ENCODE measurements at places on chromosomes 6 and 20.
A peak's percentile ranks its signal among the peaks of the same experiment; 100 is the strongest.

DNA sequence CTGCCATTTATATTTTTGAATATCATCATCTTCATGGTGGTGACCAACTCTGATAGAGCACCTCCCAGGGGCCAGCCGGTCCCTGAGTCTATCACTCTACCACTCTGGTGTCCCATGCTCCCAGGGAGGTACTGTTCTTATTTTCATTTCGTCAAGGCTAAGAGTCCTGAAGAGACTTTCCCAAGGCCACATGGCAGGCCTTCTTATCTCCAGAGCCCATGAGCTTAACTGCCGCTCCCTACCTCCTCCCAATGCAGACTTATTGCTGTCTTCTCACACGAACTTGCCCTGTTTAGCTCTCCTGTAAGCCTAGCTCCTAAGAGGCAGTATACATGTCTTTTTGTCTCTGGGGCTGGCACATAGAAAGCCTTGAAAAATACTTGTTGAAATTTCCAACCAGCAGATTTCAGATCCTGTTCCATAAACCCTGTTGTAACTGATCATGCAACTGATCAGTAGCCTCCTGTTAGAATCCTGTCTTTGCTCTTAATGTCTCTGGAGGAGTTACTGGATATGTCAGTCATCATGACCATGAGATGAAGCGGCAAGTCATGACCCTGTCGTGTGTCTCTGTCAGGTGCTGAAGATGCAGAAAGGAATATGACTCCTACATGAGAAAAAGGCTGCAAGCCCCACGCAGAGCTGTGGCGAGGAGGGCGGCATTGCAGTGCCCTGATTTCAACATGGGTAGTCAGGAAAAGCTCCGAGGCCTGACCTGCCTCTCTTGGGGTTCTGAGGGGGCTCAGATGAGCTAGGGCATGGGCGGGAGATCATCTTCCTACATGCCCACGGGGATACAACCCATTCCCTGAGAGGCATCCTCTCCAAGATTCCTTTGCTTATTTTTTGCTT, 60.0 kb downstream of the TTI1 start:
- DNase-seq = no peak

DNA sequence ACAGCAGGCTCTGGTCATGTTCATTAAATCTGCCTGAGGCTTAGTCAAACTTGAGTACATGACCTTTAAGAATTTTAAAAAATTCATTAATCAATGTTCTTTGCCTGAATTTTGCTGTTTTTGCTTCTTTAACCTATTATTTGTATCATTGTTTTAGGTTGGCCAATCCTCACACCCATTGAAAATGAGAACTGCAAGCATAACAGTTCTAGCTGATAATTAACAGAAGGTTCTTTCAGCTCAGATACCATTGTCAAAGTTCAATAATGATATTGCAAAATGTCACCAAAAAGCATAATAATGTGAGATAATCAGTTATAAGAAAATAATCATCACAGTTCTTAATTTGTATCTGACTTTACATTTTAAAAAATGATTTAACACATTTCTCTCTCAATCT, 583.1 kb downstream of the TFAP2A start:
- DNase-seq = no peak

DNA sequence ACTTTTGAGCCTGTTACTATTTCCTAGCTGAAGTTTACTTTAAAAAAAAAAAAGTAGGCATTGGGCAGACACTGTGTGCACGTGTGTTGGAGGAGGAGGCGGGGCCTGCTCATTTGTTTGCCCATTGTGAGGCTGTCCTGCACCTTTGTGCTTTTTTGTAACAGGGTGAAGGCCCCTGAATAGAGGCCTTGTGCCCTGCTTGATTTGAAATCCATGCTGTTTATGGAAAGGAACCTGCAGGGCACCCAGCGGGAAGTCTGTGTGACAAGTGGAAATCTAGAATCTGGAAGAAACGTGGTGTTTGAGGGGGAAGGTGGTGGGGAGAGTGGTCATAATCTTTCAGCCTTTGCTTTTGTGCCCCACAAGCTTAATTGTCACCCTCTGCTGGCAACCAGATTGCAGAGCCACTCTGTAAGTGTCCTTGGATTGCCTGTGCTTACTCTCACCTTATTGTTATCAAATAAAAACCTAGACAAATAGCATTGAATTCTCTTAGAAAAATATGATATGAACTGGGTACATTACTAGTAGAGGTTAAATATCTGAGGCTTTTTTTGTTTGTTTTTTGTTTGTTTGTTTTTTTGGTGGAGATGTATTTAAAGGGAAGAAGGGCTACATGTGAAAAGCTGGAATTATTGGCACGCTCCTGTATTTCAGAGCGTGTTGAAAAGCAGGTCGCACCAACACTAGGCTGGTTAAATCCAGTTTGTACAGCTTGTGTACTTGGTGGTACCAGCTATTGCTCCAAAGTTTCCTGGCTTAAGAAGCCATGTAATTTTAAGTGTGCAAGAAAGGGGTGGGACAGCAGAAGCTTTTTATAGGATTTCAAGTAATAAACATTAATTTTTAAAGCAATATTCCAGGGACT, 156.3 kb downstream of the ARID1B start:
- DNase-seq = no peak

DNA sequence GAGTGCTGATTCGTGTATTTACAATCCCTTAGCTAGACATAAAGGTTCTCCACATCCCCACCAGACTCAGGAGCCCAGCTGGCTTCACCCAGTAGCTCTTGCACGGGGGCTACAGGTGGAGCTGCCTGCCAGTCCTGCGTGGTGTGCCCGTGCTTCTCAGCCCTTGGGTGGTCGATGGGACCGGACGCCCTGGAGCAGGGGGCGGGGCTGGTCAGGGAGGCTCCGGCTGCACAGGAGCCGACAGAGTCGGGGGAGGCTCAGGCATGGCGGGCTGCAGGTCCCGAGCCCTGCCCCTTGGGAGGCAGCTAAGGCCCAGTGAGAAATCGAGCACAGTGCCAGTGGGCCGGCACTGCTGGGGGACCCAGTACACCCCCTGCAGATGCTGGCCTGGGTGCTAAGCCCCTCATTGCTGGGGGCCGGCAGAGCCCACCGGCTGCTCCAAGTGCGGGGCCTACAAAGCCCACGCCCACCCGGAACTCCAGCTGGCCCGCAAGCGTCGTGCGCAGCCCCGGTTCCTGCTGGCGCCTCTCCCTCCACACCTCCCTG, 48.9 kb upstream of the UST start:
- no peak for DNase-seq

- DNase-seq = peak; percentile 54
Observed at GRCh38 chr6:163414946-163415619, 565 bp downstream of the QKI start.

DNA sequence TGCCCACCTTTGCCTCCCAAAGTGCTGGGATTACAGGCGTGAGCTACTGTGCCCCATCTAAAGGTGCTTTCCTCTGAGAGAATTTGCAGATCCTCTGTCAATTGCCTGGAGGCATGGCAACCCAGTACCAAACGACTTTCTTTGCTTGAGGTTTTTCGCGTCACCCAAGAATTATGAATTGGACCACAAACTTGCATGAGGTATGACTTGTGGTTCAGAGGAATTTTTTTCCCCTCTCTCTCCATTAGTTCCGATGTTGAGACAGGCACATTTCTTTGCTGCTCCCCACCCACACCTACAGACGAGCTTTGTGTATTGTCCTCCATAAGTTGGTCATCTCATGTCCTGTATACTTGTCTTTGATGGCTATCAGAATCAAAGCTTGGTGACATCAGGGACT, 11.8 kb upstream of the SCAF8 start:
- no peak for DNase-seq

DNA sequence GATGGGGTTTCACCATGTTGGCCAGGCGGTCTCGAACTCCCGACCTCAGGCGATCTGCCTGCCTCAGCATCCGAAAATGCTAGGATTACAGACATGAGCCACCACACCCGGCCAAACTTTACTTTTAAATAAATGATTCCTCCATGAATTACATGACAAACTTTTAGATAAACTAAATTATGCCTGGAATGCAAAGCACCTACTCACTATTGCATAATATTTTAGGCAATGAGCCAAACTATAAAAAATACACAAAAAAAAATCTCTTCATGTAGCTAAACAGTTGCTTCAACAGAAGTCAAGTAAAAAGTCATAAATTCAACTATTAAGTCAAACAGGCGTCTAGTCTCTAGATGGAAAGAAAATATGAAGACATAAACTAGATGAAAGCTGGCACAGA, 56.5 kb downstream of the PTPRK start:
- no peak for DNase-seq

DNA sequence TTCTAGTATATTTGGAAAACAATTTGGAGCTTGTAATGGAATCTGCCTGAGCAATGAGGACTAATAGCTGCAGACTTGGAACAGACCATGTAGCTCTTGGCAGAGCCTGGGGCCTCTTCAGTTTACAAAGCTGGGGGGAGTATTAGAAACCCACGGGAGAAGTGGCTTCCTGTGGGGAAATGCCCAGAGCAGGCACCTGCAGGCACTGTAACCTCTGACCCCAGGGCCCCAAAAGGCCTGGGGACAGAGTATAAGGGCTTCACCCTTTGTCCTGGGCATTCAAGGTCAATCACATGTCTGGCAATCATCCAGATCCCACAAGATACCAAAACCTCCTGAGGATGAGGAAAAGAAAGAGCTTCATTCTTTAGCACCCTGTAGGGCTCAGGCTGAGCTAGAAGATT, 19.4 kb downstream of the PKIG start:
- DNase-seq = no peak

DNA sequence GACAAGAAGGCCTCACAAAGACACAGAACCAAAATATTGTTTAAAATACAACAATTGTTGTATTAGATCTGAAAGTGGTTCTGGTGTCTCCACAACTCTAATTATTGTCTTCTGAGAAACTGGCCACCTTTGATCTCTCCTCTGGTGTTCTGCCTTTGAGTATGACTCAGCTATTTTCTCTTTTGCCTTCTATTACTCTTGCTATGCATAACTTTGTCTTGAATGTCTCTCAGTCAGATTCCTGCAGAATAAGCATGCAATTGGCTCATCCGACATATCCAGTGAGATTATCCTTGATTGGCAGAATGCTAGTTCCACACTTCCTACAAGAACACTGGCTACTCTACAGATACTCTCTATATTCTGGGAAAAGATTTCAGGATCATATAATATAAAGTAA, 14.3 kb upstream of the EPM2A start:
- DNase-seq = no peak

- DNase-seq = no peak
Observed at GRCh38 chr6:158787395-158787794, 31.8 kb downstream of the EZR start.

DNA sequence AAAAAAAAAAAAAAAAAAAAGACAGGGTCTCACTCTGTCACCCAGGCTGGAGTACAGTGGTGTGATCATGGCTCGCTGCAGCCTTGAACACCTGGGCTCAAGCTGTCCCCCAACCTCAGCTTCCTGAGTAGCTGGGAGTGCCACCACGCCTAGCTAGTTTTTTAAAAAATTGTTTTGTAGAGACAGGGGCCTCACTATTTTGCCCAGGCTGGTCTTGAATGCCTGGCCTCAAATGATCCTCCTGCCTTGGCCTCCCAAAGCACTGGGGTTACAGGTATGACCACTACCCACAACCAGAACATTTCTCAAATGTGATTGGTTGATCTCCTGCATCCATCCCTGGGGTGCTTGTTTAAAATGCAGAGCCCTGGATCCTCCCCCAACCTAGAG, 5.6 kb upstream of the RBCK1 start:
- no peak for DNase-seq

DNA sequence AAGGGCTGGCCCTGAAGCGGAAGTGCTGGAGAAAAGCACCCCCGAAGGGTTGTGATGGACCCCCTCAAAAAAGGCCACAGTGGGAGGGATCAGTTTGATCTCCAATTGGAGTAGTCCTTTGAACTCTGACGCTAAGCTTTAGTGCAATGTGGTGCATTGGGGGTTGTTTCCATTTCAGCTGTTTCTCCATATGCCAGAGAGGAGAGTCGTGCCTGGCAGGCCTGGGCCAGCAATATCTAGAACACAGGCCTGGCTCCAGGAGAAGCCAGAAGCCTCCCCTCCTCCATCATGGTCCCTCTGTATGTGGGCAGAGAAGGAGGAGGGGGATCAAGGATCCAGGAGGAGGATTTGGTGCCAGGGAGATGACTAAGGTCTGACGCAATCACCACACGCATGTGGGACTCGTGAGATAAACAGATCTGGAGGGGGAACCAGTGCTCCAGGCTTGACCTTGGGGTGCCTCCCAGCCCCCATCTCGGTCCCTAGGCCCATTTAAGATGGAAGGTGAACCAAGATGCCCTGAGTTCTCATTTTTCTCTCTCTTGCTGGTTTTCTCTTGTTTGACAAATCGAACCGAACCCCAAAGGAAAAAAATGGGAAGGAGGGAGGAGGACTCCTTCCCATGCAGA, 517.4 kb upstream of the JARID2 start:
- DNase-seq = no peak

DNA sequence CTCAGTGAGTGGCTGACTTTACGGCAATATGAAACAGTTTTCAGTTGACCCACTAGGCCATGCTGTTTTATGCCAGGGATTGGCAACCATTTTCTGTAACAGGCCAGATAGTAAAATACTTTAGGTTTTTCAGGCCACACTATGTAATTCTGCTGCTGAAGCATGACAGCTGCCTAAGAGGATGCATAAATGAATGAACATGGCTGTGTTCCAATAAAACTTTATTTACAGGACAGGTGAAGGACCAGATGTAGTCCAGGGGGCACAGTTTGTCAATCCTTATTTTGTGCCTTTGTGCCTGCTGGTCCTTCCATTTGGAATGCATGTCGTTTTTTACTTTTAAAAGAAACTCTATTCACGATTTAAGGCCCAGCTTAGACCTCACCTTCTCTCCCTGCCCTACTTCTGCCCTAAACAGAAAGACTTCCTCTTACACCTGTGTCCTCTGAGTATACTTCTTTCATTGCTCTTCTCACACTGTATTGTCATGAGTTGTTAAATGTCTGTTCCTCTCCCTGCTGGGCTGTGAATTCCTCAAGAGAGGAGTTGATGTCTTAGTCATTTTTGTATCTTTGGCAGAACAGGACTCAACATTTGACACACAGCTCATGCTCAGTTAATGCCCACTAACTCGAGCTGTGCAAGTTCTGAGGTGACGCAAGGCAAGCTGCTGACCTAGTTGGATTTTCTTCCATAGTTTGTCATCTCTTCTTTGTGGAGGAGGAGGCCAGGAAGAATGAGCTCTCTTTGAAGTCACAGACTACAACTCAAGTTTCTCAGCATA, 90.1 kb upstream of the MAP7 start:
- no peak for DNase-seq

GRCh38 chr6:2550247-2550646, 200.5 kb downstream of the MYLK4 start:
- no peak for DNase-seq

GRCh38 chr6:67594366-67594765, 1040.7 kb upstream of the ADGRB3 start:
- DNase-seq = no peak

GRCh38 chr6:72955666-72956065, 269.6 kb downstream of the KHDC1L start:
- no peak for DNase-seq

DNA sequence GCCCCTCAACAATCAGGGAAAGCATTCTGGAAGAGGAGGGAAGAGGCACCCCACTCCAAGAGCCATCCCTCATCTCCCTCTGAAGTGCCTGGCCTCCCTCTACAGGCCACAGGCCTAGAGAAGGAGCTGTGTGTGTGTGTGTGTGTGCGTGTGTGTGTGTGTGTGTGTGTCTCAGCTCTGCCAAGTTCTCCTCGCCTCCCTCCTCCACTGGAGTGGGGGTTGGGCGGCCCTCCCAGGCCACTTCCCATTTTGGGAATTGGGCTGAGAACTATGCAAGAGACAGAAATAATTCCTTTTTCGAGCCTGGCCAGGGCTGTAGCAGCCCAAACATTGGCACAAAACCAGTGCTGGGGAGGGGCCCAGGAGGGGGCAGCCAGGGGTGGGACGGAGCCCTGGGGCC, 35.7 kb downstream of the KCNB1 start:
- peak; percentile 33 for DNase-seq

GRCh38 chr20:24772667-24773066, 176.4 kb upstream of the CST7 start:
- no peak for DNase-seq

- DNase-seq = no peak
Observed at GRCh38 chr6:37426945-37427510, 6.0 kb upstream of the CMTR1 start.

All from mesothelial cell of epicardium (in vitro differentiated cells).